ENCODE measurements at places on chromosomes 2 and 18.

GRCh38 chr2:84846041-84846663, 34.7 kb downstream of the TRABD2A start:
- no peak for DNase-seq

DNA sequence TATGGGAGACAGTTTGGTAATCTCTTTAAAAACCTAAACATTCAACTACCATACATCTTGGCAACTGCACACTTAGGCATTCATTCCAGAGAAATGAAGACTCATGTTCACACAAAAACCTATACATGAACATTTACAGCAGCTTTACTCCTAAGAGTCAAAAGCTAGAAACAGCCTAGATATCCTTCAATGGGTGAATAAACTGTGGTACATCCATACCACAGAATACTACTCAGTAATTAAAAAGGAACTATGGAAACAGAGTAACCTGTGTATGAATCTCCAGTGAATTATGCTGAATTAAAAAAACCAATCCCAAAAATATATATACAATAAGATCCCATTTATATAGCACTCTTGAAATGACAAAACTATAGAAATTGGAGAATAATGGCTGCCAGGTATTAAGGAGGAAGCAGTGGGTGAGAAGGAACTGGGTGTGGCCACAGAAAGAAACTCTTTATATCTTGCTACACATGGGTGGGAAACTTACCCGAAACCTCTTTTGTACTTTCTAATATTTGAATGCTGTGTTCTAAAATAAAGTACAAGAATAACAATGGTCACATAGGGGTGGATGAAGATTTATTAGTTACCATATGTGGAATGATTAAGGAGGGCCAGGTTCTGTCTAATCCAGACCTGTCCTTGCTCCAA, 13.7 kb downstream of the SESTD1 start:
- no peak for DNase-seq

- peak; percentile 14 for DNase-seq
Observed at GRCh38 chr2:54402350-54402749, 53.8 kb upstream of the SPTBN1 start.

DNA sequence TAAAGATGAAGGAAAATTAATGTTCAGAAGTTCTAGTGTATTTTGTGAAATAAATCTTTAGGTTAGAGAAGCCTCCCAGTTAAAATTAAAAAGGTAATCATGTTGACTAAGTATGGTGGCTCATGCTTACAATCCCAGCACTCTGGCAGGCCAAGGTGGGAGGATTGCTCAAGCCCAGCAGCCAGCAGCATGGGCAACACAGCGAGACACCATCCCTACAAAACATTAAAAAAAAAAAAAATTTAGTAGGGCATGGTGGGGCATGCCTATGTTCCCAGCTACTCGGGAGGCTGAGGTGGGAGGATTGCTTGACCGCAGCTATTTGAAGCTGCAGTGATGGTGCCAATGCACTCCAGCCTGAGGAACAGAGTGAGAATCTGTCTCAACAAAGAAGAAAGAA, 17.9 kb downstream of the XPO1 start:
- no peak for DNase-seq

- DNase-seq, result no peak
Observed at GRCh38 chr2:223768179-223768578, 69.2 kb downstream of the AP1S3 start.

GRCh38 chr2:35063836-35064235, 1291.7 kb upstream of the CRIM1 start:
- DNase-seq, result no peak

DNA sequence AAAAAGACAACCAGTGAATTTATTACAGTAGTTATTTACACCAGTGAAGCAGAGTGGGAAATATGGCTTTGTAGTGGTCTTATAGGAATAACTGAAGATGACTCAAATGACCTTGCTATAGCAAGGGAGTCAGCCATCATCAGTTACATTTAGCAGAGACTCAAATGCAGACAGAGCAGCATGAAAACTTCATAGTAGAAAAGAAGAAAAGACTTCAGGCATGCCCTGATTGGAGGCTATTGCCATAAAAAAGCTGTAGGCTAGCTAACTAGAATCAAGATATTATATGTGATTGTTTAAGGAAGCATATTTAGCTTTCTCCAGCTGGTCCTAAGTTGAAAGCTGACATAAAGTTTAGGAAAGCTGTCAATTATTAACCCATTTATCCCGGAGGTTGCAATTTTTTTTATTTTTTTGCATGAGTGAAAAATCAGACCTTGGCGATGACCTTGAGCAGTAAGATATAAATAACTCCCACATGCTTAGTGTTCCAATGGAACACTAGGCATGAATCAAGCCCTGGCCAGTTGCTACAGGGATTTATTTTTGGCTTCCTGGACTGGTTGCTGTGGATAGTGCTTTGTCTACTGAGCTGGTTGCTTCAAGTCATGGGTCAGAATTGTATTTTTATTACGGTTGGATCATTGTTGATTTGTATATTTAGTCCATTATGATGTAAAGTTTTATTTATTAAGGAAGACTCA, 675.6 kb upstream of the VRK2 start:
- DNase-seq, result no peak

DNA sequence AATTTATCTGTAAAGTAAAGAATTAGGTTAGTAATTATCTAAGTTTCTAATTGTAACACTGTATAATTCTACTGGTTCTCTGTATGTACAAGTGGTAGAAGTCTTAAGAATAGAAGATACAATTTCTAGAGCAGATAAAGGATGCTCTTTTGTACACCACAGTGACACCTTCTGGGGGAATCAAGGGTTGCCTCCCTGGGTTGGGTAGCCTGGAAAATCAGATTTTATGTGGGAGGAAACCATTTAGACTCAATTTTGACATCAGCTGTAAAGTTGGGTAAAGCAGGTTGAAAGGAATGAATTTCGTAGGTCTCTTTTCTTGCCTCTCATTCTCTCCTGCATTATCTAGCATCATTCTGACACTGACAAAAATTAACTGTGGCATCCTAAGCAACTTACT, 354.8 kb downstream of the DCC start:
- peak; percentile 1 for DNase-seq

DNA sequence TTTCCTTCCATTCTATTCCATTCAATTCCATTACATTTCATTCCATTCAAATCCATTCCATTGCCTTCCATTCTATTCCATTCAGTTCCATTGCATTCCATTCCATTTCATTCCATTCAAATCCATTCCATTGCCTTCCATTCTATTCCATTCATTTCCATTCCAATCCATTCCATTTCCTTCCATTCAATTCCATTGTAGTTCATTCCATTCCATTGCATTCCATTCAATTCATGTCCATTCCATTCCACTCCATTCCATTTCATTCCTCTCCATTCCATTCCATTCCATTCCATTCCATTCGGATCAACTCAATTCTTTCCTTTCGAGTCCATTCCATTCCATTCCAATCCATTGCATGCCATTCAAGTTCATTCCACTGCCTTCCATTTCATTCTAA, 1128.3 kb downstream of the RPIA start:
- DNase-seq, result no peak

DNA sequence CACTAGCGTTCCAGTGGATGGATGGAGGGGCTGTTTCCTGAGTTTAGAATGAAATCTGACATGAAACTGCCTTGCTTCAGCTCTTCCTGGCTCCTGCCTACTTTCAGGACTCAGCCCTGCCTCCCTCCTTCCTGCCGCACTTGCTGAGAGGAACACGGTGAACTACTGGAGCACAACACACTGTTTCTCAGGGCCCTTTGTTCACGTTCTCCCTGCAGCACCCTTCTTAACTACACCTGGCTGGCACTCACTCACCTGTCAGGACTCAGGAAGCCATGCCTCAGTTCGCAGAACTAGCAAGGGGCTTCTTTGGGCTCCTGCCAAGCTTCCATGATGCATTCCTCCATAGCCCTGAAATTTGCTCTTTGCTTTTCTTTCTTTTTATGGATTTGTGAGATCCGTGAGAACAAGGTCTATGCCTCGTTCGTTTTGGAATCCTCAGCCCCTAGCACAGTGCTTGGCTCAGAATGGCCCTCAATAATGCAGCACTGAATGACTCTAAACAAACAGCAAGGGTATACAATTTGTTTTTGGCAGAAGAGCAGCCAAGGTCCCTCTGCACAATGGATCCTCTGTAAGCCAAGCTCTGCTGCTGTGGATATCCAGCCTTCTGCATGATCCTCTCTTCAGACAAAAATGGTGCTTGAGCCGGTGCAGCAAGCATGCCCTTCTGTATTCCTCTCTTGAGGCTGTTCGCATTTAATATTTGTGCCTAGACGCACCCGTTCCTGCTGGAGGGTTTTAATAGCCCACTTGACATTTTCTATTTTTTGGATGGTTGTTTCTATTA, 357.0 kb downstream of the TSN start:
- DNase-seq, result no peak

DNA sequence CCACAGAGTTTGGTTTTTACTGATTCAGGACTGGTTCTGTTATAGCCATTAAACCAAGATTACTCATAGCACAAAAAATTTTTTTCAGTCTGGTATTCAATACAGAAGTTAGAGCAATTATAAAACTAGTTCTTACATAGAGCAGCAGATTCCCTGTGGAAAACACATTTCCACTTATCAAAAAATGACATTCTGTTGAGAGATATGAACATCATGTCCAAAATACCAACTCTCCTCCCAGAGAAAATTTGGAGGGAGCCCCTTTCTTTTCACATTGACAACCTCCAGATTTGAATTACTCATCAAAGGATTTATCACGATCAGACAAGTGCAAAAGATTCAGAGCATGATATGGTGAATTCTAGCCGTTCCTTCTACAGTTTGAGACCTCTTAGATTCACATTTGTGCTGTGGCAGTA, 126.8 kb upstream of the SERPINE2 start:
- DNase-seq, result no peak

DNA sequence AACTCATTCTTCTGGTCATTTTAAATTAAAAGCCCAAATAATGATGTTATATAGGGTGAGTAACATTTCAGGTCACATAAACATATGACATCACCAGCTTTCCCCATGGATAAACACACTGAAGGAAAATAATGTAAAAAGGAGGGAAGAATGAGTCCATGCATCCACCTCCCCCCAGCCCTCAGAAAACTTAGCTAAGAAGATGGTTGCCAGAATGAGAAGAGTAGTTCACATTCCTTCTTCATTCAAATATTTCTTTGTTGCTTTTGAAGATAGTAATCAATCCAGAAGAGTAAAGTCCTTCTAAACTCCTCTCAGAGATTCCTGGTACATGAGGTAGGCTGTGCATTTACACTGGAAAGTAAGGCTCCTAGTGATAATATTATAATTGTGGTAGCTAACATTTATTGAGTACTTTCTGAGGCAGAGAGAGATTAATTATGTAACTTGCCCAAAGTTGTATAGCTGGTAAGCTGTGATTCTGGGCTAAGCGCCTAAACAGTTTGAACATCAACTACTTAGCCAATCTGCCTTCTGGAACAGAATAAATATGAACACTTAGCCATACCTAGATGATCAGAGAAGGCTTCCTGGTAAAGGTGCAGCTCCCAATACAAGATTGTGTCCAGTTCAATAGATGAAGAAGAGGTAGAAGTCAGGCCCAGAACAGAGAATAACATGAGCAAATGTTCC, 256.7 kb upstream of the FN1 start:
- no peak for DNase-seq

DNA sequence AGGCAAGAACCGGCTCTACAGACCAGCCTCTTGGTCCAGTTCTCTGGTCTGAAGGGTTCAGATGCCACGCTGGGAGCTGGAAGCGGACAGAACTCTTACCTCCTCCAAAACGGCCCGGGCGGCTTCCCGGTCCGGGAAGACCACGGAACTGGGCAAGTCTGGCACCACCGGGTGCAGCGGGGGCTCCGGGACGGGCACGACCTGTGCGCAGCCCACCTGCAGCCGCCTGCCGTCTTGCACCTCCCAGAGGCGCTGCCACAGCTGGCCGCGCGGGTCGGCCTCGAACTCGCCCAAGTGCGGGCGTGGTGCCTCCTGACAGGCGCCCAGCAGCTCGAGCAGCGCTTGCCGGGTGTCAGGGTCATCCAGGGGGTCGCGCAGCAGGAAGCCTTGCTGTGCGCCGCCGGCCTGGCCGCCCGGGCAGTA, 773 bp downstream of the CMPK2 start:
- no peak for DNase-seq

GRCh38 chr2:134169788-134170187, 84.1 kb upstream of the MGAT5 start:
- DNase-seq, result no peak

GRCh38 chr18:63298400-63299365, 20.9 kb downstream of the BCL2 start:
- DNase-seq, result no peak

- DNase-seq, result no peak
Observed at GRCh38 chr2:15160201-15160991, 400.7 kb downstream of the NBAS start.

DNA sequence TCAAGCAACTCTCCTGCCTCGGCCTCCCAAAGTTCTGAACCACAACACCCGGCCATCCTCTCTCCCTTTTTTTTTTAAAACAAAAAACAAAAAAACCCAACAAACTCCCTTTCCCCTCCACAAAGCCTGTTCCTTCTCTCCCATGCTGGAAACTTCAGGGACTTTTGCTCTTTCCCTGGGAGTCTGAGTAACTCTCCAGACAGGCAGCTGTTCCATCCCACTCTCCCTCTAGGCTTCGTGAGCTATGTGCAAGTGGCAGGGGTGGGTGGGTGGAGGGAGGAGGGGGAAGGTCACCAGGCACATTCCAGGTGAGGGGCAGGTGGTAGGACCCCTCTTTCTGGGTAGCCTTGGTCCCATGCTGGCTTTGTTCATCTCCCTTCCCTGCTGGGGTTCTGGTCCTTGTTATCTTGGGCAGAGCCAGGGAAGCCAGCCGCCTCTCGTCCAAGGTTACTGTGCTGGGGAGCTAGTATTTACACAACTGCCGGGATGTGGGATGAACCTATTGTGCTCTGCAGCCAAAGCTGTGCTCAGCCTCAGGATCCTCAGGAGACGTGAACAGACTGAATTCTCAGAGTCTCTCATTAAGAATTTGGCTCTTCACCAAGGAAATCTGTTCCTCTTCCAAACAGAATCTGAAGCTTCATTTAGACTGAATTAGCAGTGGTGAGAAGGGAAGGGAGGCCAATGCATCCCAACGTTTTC, 106.9 kb downstream of the LIPG start:
- no peak for DNase-seq

GRCh38 chr2:240568678-240569522, 616 bp downstream of the RNPEPL1 start:
- DNase-seq, result peak; percentile 72

DNA sequence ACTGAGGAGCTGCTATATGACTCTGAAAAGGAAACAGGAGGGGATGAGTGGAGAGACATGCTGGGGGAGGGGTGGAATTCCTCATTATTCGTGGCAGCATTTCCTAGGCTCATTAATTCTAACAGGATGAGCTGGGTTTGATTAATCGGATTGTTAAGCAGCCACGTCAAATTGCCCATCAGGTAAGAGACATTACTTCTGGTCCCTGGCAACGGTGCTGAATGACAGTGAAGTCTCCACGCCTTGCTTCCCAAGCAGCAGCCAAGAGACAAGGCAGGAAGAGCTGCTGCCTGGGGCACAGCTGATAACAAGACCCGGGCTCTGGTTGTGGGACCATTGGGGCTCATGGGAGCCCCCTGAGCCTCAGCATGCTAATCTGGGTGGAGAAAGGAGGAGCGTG, 86.6 kb downstream of the MARCHF4 start:
- DNase-seq, result no peak

- no peak for DNase-seq
Observed at GRCh38 chr2:28927878-28928277, 33.4 kb downstream of the WDR43 start.

Data from RKO (cell line).